ENCODE measurements at places on chromosomes 5 and 9.
A peak's percentile ranks its signal among the peaks of the same experiment; 100 is the strongest.

DNA sequence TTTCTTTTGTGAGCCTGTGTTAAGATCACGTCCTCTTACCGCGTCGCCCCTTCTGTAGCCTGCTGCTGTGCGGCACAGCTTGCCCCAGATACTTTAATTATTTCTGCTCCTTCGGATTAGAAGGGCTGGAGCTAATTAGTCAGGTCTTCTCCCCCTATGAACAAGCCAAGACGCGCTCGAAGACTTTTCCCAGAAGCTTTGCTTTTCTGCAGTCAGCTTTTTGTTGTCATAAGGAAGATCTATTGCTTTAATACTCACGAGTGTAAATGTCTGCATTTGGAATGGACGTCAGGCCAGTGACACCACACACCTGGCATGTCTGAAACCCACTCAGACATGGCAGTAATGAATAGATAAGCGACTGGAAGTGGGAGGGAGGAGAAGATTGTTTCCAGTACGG, 37.0 kb downstream of the PRUNE2 start:
- no peak for DNase-seq

DNA sequence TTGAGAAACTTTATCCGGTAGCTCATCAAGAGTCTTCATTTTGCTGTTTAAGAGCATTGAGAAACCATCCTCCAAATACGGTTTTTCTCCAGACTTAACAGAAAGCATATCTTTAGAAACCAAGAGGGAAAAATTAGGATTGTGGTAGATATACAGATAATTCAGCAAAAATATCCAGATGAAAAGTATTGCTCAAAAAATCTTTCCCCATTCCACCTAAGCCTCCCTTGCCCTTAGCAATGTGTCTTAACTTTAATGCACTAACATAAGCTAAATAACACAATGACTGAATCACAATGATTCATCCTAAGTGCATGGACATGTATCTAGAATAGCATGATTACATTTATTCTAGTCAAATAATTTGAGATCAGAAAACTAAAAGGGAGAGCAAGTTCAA, 130.3 kb upstream of the TARS1 start:
- no peak for DNase-seq

DNA sequence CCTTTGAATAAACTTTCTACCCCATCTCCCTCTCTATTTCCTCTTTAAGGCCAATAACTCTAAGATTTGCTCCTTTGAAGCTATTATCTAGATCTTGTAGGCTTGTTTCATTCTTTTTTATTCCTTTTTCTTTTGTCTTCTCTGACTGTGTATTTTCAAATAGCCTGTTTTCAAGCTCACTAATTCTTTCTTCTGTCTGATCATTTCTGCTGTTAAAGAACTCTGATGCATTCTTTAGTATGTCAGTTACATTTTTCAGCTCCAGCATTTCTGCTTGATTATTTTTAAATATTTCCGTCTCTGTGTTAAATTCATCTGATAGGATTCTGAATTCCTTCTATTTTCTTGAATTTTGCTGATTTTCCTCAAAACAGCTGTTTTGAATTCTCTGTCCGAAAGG, 15.3 kb upstream of the LIX1 start:
- no peak for DNase-seq

GRCh38 chr9:94922098-94922607, 195.7 kb downstream of the AOPEP start:
- no peak for DNase-seq

DNA sequence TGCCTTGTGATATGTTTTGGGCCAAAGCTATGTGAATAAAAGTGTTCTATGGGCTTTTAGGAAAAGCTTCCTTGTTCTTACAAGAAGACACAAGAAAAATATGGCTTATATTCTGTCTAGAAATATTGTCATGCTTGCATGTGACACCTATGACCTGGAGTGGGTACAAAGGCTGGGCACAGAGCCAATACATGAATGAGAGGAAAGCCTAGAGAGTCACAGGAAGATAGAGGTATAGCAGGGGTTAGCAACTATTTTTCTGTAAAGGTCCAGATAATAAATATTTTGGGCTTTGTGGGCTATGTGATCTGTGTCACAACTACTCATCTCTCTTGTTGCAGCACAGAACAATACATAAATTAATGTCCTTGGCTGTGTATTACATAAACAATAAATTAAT, 196.6 kb upstream of the CD180 start:
- no peak for DNase-seq

- DNase-seq, result no peak
Observed at GRCh38 chr5:132671000-132671399, 2.8 kb upstream of the IL4 start.

DNA sequence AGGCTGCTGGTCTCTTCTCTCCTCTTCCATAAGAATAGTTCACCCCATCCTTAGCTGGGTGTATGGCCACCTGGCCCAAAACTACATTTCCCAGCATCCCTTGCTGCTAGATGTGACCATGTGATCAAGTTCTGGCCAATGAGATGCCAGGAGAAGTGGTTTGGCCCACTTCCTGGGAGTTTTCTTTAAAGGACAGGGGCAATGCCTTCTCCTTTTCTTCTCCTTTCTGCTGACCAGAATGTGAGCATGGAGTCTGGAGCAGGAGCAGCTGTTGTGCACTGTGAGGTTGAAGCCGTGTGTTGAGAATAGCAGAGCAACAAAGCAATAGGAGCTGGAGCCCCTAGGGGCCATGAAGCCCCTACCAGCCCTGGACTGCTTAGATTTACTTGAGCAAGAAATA, 36.8 kb downstream of the C9orf50 start:
- DNase-seq, result peak; percentile 88

DNA sequence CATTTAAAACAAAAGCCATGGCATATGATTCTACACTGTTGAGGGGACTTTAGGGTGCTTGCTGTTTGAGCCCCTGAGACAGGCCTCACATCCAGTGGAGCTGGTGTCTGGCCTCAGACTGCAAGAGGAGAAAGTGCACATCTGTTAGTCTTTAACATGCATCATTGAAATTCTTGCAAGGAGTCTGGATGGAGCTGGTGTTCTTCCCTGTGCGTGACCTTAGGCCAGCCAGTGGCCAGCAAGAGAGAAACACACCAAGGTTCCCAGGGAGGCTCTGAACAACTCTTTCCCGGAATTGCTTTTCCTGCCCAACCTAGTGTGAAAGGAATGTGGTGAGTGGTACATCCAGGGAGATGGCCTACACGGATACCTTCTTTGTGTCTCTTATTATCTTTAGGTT, 282.8 kb upstream of the TNC start:
- no peak for DNase-seq

- DNase-seq, result no peak
Observed at GRCh38 chr9:30628915-30629567, 1755.4 kb upstream of the ACO1 start.

DNA sequence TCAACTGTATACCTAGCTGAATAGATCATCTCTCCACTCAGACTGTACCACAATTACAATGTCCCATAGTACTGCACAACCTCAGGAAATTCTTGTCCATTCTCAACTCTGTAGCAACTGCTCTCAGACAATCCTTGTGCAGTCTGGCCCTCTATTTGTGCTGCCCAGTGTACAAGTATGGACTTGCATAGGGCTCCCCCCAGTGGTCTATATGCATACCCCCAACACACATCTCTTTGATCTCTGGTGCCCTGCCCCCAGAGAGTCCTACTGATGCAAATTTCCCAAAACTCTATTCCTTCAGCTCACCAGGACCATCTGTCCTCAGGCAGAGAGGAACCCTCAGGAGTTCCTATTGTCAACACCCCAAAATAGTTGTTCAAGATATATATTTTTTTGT, 205.3 kb downstream of the SLCO4C1 start:
- DNase-seq, result peak; percentile 14

- no peak for DNase-seq
Observed at GRCh38 chr9:27165670-27166069, 56.6 kb downstream of the TEK start.

DNA sequence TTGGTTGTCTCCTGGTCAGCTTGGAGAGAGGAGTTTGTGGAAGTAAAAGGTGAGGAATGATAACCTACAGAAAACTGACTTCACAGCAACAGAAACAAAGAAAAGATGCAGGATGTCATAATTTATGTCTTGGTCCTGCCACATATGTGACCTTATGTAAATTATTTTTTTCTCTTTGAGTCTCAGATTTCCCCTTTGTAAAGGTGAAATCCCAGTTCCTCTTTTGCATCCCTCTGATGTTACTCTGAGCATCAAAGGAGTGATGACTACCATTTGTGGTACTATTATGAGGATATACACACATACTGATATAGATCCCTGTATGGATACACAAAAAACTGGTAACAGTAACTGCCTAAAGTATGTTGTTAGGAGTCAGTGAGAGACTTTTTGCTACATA, 1.4 kb upstream of the THG1L start:
- no peak for DNase-seq

DNA sequence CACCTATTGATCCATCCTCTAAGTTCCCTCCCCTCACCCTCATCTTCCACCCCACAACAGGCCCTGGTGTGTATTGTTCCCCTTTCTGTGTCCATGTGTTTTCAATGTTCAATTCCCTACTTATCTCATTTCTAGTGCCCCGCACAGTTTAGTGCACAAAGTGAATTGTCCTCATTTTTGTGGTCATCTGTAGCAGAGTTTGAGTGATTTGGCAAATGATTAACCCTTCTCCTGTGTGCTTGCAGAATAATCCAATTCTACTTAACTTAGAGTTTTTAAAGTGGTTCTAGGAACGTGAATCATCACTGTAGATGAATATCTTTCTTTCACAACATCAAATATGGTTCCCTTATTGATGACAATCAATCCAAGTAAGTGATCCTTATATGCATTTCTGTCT, 6.3 kb upstream of the HAPLN1 start:
- no peak for DNase-seq

GRCh38 chr9:89864257-89864656, 259.4 kb downstream of the GADD45G start:
- no peak for DNase-seq

- no peak for DNase-seq
Observed at GRCh38 chr9:17488662-17489061, 90.2 kb upstream of the SH3GL2 start.

DNA sequence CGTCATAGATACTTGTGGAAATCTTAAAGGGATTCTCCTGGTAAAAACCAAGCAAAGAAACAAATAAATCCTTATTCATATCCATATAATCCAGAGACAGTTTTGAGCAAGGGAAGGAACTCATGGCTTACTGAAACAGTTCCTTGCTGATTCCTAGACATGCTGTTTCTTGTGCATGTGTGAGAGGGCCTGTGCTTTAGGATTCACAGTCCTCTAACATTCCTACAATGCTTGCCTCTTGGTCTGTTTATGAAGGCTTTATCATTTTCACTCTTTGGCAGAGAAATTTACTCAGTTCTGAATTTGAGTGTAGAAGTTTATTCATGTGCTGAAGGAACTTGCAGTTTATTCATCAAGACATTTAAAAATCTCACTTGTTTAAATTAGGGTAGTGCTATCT, 123.4 kb downstream of the RPS23 start:
- DNase-seq, result no peak

DNA sequence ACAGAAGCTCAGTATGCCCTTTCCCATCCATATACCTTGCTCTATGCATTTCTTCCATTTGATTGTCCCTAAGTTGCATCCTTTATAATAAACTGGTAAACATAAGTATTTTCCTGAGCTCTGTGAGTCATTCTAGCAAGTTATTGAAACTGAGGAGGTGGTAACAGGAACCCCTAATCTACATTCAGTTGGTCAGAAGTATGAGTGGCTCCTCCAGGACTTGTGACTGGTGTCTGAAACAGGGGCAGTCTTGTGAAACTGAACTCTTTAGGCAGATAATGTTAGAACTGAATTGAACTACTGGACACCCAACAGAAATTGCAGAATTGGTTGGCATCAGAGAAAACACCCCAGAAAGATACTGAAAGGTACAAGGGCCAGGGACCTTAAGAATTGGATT, 133.1 kb upstream of the POU5F2 start:
- peak; percentile 7 for DNase-seq
